ENCODE measurements at places on chromosomes 5 and 9.

DNA sequence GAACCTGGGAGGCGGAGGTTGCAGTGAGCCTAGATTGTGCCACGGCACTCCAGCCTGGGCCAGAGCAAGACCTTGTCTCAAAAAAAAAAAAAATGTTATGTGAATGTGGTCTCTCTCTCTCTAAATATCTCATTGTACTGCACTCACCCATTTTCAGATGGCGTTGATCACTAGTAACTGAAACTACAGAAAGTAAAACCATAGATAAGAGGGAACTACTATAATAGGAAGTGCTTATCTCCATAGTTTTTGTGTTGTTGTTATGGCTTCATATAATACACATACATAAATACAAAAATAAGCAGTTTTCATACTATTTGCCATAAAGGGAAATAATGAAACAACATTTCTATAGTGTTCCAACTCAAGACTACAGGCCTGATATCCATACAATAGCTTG lies 9.1 kb downstream of the IL31RA start:
- DNase-seq: no peak

- DNase-seq: no peak
Measured at GRCh38 chr5:74613283-74613682, 27.2 kb downstream of the ENC1 start.

GRCh38 chr5:65987982-65988381 lies 61.6 kb downstream of the ERBIN start:
- no peak for DNase-seq

DNA sequence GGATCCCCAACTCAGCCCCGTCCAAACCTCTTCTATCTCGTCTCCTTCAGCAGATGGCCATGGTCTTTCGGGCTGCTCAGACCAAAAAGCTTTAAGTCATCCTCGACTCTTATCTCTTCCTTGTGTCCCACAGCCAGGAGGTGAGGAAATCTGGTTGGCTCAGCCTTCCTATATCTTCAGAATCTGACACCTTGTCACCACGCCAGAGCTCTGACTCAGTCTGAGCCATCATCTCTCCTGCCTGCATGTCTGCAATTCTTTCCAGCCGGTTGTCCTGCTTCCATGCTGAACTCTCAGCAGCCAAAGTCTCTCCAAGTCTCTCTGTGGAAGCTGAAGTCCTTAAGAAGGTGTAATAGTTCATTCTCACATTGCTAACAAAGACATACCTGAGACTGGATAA lies 419.3 kb upstream of the ADAMTS16 start:
- no peak for DNase-seq

GRCh38 chr5:2697041-2697440 lies 54.4 kb downstream of the IRX2 start:
- DNase-seq: no peak

GRCh38 chr5:41878173-41878572 lies 7.9 kb upstream of the OXCT1 start:
- DNase-seq: no peak

DNA sequence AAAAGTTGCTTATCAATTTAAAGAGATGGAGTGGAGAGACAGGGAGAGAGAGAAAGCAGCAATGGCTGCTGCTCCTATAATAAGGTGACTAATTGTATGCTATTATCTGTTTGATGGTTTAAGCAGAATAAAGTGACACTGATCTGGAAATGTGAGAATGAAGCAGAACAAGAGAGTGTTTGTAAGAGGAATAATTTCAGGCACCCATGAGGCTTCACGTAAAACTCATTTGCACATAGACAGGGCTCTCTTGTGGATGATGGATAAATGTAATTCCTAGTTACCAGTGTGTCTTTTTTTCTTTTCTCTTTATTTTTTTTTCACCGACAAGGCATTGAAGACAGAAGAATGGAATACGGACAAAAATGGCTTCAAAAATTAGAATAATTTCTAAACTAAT lies 228.8 kb upstream of the TYRP1 start:
- no peak for DNase-seq

DNA sequence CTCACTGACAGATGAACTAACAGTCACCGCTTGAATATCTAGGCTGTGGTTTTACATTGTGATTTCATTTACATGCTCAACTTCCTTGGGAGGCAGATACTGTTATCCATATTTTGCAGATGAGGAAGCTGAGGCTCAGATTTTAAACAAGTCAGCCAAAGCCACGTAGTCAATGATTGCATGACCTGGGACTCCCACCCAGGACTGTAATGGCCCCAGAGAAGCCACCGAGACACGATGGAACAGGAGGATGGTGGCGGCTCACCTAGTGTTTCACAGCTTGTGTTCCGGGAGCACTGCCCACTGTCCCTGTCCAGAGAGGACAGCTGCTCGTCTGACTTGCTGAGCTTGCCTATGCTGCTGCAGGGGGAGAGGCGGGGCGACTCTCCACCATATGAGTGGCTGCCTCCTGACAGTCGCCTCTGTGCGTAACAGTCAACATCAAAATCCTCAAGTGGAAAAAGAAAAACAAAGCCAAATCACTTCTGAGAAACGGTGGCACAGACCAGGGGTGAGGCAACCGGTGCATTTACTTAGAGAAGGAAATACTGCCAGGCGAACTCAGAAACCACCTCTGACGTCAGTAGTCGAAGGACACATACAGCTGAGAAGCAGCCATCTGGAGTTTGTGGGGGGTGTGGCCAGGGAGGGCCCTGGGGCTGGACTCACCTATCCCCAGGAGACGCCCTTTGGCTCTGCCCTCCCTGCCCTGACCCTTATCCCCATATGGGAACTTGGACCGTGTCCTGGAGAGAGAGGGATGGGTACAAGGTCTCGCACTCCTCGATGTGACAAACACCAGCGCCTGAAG lies 82.5 kb downstream of the PRRT1B start:
- peak; percentile 56 for DNase-seq

GRCh38 chr9:23662320-23662719 lies 163.7 kb downstream of the ELAVL2 start:
- no peak for DNase-seq

DNA sequence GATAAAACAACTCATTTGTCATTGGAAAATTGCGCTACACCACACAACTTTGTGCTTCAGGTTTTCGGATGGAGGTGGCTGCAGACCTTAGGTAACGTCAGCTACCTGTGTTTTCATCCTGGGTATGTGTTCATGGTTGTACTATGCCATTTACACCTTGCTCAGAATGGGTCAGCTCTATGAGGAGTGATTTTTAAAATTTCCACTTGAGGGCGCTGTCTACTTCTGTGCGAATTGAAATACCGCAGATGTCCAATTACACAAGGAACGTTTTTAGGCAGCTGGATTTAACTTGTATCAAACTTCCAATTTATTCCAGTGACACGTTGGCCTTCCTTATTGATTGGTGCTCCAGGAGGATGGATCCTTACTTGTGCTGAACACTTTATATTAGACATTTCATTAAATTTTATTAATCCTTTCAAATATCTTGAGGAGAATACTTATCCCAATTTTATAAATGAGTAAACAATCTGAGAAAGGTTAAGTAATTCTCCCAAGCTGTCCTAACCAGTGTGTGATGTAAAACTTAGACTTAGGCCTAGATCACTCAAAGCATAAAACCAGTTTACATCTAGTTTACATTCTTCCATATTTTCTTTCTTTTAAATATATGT lies 23.4 kb downstream of the DMRTA1 start:
- peak; percentile 27 for DNase-seq

- DNase-seq: no peak
Measured at GRCh38 chr5:164217464-164217863, 712.0 kb downstream of the MAT2B start.

GRCh38 chr5:42876375-42876844 lies 64.7 kb upstream of the SELENOP start:
- no peak for DNase-seq

DNA sequence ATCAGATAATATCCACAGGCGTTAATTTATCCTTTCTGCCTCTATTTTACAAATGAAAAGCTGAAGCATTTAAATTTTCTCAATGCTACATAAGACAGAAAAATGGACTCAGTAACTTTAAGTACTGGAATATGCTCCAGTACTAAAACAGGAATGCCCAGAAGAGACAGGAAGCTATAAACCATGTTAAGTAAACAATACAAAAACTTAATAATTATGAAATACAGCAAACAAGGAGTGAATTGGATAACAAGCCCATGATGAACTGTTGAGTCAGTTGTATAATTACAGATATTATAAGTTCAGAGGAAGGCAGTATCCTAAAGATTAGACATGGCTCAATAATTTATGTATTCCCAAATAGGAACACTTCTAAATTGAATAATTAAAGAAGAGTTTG lies 148.5 kb downstream of the CHSY3 start:
- peak; percentile 14 for DNase-seq

DNA sequence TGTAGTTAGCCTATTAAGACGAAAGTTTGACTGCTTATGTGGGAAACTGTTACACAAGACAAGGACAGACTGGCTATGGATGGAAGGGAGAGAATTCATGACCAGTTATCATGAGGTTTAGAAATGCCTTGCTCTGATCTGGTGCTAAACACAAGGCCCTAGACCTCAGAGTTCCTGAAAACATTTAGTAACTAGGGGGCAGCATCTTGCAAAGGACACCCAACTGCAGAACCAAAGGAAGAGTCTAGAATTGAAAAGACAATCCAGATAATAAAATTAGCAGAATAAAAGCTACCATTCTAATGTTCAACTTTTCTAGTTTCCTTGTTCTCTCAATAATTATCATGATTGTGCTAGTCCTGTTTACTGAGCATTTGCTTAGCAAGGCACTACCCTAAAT lies 130.5 kb upstream of the GPR151 start:
- no peak for DNase-seq

DNA sequence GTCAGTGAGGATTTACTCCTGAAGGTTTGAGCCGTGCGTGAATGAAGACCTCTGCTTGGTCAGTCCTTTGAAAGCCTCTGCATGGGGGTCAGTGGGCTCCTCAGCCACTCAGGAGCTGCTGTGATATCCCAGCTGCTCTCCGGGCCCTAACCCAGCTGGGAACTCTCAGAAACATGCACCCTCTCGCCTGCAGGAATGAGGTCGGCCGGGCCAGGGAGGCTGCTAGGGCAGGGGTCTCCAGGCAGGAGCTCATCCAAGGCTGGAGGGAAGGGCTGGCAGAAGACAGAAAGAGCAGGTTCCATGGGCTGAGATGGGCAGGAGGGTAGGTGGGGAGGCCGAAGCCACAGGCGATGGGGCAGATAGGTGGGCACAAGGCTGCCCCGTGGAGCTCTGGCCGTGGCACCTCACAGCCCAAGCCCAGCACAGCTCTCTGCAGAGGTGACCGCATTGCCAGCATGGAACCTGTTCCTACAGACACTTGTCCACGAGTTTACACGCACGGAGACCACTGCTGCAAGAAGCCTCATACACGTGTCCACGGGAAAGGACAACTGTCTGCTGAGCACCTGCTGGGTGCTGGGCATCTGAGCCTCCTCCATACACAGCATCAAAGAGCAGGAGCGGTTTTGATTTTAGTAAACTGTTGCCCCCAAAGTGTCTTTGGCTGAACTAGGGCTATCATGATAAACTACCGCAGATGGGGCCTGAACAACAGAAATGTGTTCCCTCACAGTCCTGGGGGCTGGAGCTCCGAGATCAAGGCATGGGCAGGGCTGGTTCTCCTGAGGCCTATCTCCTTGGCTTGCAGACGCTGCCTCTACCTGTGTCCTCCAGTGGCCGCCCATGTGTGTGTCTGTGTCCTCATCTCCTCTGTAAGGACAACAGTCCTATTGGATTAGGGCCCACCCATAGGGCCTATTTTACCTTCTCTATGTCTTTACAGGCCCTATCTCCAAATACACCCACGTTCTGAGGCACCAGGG lies 85.2 kb upstream of the ADAMTS2 start:
- DNase-seq: no peak

Data from EH (cell line).